ENCODE measurements at places on chromosomes 1 and 21.

- no peak for DNase-seq
Observed at GRCh38 chr1:22975694-22976093, 3.0 kb upstream of the LACTBL1 start.

- DNase-seq = no peak
Observed at GRCh38 chr1:30334767-30335166, 388.6 kb downstream of the MATN1 start.

DNA sequence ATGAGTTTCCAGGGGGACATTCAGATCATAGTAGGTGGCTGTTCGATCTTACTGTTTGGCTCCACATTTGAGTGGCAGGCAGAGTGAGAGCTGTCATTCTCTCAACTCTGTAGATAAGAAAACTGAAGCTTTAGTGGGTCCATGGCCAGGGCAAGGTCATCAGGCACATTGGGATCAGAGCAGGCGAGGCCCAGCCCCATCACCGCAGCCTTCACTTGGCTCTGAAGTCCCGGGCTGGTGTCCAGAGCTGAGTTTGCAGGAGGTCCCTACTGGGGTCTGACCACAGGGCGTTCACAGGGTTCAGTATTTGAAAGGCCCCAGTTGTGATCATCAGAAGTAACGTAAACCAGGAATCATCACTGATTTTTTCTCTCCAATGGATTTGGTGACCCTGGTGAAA lies 76.7 kb downstream of the OBSCN start:
- no peak for DNase-seq

DNA sequence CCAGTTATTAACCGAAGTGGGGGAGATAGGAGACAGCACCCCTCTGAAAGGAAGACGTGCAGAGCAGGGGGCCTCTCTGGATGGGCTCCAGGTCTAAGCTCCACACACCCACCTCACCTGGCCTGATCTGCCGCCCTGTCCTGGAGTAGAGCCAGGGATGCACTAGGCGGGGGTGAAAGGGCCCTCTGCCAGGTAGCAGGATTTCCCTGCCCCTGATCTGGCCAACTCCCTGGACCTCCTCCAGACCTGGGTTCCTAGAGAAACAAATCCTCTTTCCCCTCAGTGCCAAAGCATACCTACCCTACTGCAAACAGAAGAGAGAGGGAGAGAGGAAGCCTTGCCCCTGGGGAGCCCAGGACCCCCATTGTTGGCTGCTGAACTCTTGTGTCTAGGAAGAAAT lies 2.0 kb downstream of the CRABP2 start:
- DNase-seq = no peak

DNA sequence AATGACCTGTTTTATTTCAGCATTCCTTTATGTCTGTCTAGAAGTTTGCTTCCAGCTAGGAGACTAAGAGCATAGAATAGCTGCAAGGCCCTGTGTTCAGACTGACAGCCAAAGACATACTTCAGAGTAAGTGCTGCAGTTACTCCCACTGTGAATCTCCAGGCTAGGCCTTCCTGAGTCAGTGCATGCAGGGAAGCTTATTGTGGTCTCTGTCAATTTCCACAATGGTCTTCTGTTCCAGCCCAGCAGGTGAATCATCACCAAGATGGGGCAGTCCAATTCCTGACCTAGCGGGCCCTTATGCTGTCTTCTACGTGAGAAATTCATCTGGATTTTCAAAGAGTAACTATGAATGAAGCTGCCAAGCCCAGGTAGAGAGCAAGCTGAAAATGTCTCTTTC lies 146.3 kb upstream of the C8B start:
- DNase-seq = no peak

GRCh38 chr1:85201340-85202091 lies 700 bp upstream of the SYDE2 start:
- DNase-seq = peak; percentile 35

- DNase-seq = no peak
Observed at GRCh38 chr1:87644033-87644578, 315.4 kb downstream of the LMO4 start.

- DNase-seq = no peak
Observed at GRCh38 chr21:45611296-45611695, 32.2 kb upstream of the PCBP3 start.
